Stimulated activated CD4-positive, alpha-beta T cell treated with anti-CD3 and anti-CD28 coated beads, Interleukin-4, amount 100 ng/mL, for 1 hour (primary cell): ENCODE measurements at places on chromosomes 12 and 14.

- DNase-seq = no peak
These were observed 69.7 kb upstream of the DHRS4 start for GRCh38 chr14:23883684-23884540.

DNA sequence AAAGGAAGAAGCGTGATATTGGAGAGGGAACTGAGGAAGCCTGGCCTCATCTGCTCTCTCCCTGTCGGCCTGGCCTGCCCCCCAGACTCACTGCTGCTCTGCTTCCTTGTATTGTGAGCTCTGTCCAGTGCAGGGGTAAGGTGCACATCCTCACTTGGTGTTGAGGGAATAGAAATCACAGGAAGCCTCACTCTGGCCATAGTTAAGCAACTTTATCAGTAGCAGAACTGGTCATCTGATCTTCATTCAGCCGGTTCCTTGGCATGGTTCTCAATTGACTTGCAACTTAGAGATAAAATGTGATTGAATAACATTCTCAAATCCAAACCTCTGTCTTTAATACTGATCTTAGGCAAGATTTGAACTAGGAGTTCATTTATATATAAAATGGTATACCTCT is 11.5 kb upstream of the CCDC175 start:
- DNase-seq = no peak

DNA sequence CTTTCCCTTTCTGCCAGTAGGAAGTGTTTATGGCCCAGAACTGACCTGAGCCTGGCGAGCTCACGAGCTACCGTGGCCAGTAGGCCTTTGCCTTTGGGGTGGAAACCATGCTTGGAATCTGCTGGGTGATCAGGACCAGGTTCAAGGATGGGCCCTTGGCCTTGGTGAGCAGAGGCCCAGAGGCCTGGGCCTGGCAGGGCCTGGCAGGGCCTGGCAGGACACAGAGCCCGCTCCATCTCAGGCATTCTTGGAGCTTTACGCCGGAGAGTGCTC is 184.8 kb upstream of the RTL1 start:
- no peak for DNase-seq

- no peak for DNase-seq
These were observed 549.6 kb downstream of the DIO2 start for GRCh38 chr14:79661752-79662151.

- DNase-seq = no peak
These were observed 368.0 kb downstream of the C12orf50 start for GRCh38 chr12:87660987-87661774.

- DNase-seq = no peak
These were observed 333.4 kb upstream of the CCDC196 start for GRCh38 chr14:66152747-66153146.

- DNase-seq = no peak
These were observed 17.3 kb downstream of the TPH2 start for GRCh38 chr12:71955970-71956369.

DNA sequence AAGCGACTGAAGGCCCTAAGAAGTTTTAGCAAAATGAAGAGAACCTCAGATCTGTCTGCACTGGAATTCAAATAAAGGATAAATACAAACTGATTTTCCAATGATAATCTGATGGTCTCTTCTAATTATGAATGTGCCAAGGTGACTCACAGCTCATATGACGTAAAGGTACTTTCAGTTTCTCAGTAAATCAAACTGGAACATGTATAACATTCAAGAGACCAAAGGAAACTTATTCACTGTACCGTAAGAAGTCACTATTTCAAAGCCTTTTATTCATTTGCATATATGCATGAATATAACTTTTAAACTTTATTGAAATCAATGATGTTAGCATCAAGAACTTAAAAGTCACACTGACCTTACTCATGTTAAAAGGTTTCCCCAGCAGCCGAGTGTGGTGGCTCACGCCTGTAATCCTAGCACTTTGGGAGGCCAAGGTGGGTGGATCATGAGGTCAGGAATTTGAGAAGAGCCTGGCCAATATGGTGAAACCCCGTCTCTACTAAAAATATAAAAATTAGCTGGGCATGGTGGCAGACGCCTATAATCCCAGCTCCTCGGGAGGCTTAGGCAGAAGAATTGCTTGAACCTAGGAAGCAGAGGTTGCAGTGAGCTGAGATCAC is 52.2 kb downstream of the ATXN2 start:
- peak; percentile 8 for DNase-seq

DNA sequence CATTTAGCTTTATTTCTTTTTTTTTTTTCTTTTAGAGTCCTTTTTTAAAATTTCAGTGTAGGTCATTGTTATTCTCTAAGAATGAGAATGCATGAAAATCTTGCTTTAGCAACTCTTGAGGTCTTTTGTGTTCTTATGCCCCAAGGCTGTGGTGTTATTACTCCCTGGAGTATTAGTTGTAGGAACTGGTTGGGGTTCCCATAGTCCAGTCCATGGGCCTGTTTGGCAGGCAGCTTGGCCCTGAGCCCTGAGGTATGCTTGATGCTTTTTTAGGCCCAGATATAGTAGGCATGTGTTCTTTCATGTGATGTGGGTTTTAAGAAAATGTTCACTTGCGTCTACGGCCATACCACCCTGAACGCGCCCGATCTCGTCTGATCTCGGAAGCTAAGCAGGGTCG is 1.6 kb downstream of the FAM234B start:
- no peak for DNase-seq

GRCh38 chr12:93974252-93974651 is 174.1 kb upstream of the PLXNC1 start:
- DNase-seq = no peak

GRCh38 chr14:69291891-69292561 is 32.1 kb downstream of the GALNT16 start:
- no peak for DNase-seq

- no peak for DNase-seq
These were observed 27.7 kb upstream of the CALM1 start for GRCh38 chr14:90368946-90369721.

DNA sequence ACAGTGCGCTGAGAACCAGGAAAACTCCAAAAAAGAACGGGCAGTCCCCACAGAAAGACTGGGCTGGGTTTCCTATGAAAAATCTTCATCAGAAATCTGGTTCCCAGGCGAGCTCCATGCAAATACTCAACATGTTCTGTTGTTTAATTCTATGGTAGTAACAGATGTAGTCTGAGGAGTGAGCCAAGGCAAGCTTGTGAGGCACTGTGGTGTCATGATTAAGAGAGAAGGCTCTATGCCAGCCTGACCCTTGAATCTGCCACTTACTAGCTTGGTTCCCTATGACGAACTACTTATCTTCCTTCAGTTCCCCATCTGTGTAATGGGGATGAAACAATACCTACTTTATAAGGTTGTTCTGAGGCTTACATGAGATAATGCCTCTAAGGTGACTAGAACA is 10.7 kb downstream of the POMT2 start:
- no peak for DNase-seq

GRCh38 chr12:131825146-131825892 is 2.9 kb upstream of the MMP17 start:
- no peak for DNase-seq

DNA sequence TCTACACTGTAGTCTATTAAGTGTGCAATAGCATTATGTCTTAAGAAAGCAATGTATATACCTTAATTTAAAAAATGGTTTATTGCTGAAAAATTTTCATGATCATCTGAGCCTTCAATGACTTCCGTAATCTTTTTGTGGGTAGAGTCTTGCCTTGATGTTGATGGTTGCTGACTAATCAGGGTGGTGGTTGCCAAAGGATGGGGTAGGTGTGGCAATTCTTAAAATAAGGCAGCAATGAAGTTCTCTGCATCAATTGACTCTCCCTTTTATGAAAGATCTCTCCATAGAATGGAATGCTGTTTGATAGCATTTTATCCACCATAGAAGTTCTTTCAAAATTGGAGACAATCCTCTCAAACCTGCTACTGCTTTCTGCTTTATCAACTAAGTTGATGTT is 41.1 kb downstream of the BBS10 start:
- DNase-seq = no peak

DNA sequence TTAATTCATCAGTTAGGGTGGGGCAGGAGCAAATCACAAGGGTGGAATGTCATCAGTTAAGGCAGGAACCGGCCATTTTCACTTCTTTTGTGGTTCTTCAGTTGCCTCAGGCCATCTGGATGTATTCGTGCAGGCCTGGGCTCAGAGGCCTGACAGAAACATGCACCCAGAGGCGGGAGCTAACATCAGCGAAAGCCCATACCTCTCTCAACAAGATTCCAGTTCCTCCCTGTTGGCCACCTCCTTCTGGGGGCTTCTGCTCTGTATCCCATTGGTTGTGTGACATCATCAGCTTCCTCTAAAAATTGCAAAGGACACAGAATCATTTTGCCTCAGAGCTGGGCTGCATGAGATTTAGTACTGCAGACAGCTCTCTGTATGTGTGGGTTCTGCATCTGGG is 134.3 kb downstream of the ZNF664 start:
- DNase-seq = no peak

DNA sequence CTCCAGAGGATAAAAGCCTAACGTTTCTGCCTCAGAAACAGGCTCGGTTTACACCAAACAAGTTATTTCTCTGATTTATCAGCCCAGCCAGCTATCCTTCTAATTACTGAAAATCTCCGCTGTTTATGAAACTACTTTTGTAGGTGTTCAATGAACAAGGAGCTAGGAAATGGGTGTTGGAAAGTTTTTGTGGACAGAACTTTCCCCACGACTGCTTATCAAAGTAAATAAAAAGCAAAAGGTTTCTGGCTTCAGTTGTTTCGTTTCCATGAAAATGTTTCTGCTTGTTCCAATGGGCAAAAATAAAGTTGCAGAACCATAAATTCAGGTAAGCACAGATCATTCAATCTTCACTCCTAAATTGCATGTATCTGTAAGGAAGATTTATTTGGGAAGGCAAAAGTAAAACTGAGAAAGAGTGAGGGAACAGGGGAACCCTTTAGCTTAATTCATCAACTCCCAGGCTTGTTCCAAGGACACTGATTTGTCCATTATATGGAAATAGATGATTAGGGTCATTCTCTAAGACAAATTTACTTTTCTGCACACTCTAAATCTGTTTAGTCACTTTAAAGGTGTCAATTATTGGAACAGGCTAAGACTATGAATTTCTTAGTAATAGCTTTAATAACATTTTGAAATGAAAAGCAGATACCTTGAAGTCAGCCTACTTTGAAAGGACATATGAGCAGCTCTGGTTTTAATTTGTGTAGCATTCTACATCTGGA is 175.9 kb upstream of the CDKN3 start:
- no peak for DNase-seq

- DNase-seq = no peak
These were observed 657.5 kb upstream of the TBX3 start for GRCh38 chr12:115341442-115341841.

- DNase-seq = no peak
These were observed 107.2 kb upstream of the ESRRB start for GRCh38 chr14:76268700-76269099.

DNA sequence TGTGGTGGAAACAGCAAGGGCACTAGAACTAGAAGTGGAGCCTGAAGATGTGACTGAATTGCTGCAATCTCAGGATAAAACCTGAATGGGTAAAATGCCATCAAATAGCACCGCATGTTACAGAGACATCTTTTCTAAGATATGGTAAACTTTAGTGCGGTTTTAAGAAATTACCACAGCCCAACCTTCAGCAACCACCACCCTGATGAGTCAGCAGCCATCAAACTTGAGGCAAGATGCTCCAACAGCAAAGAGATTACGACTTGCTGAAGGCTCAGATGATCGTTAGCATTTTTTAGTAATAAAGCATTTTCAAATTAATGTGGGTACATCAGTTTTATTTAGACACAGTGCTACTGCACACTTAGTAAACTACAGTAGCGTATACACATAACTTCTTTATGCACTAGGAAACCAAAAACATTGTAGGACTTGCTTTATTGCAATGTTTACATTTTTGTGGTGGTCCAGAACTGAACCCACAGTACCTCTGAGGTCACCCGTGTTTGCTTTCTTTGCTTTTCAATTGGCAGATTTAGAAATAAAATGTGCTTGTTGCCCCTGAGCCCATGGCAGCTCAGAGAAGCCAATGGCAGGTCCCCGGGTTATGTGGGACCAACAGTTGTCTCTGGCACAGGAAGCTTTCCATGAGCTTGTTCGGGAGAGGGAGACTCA is 15.9 kb downstream of the GOLGA3 start:
- DNase-seq = no peak

DNA sequence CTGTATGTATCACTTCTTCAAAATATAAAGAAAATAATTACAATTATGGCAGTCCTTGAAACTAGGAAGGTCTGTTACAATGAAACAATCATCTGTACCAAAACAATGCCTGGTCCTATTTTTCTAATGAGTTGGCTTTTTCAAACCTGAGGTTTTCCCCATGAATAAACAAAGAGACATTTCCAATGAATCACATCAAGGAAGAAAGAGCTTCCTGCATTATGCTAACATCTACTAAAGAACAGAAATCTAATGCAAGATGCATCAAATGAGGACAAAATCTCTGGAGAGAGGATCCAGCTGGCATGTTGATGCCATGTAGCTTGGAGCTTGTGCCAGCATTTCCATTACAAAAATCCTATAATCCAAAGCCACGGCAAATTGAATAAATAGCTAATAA is 29.3 kb downstream of the NIN start:
- no peak for DNase-seq

DNA sequence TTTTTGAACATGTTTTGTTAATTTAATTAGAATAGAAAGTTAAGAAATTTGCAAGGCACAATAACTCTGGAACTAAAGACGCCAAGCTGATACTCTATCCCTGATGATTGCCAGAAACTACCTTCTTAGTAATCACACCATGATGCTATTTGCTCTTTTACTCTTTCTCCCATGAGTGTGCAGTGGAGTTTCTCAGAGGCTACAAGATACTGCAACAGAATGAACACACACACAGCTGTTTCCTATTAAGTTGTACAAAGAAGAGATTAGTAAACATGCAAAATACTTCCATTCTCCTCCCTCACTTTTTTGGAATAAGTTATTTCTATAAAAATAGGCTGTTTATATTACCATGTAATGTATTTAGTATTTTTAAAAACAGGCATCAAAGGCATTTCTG is 1367.5 kb downstream of the AACS start:
- no peak for DNase-seq

- no peak for DNase-seq
These were observed 37.8 kb upstream of the CISTR start for GRCh38 chr12:53789570-53789969.

GRCh38 chr14:88044444-88044758 is 39.5 kb downstream of the GPR65 start:
- DNase-seq = no peak

- no peak for DNase-seq
These were observed 87.0 kb downstream of the SLC25A47 start for GRCh38 chr14:100410056-100410565.

DNA sequence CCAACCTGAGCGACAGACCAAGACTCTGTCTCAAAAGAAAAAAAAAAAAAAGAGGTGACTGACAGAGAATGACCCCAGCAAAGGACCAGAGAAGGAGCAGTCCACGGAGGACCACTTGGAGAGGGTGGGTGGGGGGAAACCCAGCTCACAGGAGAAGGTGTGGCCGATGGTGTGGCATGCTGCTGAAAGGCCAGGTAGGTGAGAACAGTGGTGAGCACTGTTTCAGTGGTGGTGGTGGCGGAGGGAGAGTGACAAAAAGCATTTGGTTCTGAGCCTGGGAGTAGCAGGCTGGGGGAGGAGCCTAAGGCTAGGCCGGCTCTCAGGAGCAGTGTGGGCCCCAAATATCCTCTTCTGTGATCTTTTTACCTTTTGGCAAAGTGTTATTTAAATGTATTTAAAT is 63.8 kb downstream of the IRF2BPL start:
- no peak for DNase-seq

GRCh38 chr14:74480046-74480445 is 13.1 kb downstream of the NPC2 start:
- no peak for DNase-seq

GRCh38 chr12:916240-916639 is 33.3 kb downstream of the RAD52 start:
- no peak for DNase-seq
